ENCODE measurements at places on chromosomes 6 and 20.

- DNase-seq: no peak
Observed at GRCh38 chr6:125732398-125732797, 17.0 kb upstream of the HEY2 start.

- DNase-seq: no peak
Observed at GRCh38 chr20:60071965-60072364, 113.7 kb downstream of the CDH26 start.

DNA sequence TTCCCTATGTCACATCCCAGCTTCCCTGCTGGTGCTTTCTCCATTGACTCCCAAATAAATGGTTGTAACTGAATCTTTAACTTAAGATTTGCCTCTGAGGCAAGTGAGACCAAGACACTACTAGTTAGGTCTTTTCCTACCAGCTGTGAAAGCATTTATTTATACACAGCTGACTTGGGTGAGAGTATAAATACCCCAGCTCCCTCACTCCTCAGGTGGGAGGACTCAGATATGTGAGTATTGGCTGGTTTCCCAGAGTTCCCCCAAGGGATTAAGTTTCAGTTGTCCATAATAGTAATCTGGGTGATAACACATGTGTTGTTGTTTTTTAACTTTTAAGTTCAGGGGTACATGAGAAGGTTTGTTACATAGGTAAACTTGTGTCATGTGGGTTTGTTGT is 49.8 kb downstream of the CFAP61 start:
- no peak for DNase-seq

- no peak for DNase-seq
Observed at GRCh38 chr20:17227669-17228623, 1.1 kb downstream of the PCSK2 start.

DNA sequence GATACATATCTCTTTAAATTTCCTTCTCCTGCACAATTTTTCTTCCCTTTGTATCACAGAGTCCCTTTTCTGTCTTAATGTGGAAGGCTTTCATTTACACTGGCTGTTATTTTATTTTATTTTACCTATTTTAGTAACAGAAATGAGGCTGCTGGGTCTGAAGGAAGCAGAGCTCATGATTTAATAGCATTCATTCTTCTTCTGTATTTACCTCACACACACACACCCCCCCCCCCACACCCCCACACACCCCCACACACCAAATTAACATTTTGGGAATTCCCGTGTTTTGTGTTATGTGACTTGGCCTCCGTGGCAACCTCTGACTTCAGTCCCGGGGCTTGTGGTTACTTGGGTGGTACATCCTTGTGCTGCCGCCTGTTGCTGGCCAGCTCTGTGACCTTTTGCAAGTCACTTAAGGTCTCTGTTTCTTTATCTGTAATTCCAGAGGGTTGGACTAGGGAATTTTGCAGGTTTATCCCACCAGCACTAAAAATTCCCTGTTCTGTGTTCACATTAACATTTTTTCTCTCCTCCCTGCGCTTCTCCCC is 108.8 kb downstream of the TIAM2 start:
- DNase-seq: no peak

GRCh38 chr20:61464307-61465303 is 212.5 kb downstream of the CDH4 start:
- DNase-seq: no peak

GRCh38 chr6:167735951-167736288 is 90.8 kb upstream of the AFDN start:
- DNase-seq: no peak

DNA sequence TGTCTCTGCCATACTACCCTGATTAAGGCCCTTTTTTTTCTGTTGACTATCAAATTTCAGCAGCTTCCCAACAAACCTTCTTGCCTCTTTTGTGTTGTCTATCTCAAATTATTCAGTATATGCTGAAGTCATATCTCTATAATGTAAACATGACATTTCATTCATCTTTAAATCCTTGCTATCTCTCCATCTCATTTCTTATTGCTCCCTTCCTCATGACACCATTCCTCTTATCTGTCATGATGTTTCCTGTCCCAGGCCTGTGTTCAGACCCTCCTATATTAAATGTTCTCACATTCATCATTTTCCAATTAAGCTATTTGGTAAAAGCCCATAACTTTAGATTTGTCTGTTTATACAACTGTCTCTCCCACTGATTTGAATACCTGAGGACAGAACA is 482.6 kb downstream of the EPM2A start:
- no peak for DNase-seq

GRCh38 chr20:50172347-50173013 is 18.1 kb upstream of the CEBPB start:
- no peak for DNase-seq

GRCh38 chr6:81981812-81982211 is 229.3 kb upstream of the TENT5A start:
- DNase-seq: peak; percentile 55

GRCh38 chr6:56996401-56996800 is 41.5 kb downstream of the BEND6 start:
- no peak for DNase-seq

- DNase-seq: no peak
Observed at GRCh38 chr6:43853066-43853650, 83.1 kb downstream of the VEGFA start.

GRCh38 chr6:165497472-165497871 is 165.6 kb downstream of the PDE10A start:
- no peak for DNase-seq
